ENCODE measurements at places on chromosomes 12 and 14.

- no peak for DNase-seq
These were observed 183.1 kb downstream of the TMEM121 start for GRCh38 chr14:105709281-105710118.

- DNase-seq: no peak
These were observed 27.0 kb upstream of the SLC2A14 start for GRCh38 chr12:7899755-7900154.

DNA sequence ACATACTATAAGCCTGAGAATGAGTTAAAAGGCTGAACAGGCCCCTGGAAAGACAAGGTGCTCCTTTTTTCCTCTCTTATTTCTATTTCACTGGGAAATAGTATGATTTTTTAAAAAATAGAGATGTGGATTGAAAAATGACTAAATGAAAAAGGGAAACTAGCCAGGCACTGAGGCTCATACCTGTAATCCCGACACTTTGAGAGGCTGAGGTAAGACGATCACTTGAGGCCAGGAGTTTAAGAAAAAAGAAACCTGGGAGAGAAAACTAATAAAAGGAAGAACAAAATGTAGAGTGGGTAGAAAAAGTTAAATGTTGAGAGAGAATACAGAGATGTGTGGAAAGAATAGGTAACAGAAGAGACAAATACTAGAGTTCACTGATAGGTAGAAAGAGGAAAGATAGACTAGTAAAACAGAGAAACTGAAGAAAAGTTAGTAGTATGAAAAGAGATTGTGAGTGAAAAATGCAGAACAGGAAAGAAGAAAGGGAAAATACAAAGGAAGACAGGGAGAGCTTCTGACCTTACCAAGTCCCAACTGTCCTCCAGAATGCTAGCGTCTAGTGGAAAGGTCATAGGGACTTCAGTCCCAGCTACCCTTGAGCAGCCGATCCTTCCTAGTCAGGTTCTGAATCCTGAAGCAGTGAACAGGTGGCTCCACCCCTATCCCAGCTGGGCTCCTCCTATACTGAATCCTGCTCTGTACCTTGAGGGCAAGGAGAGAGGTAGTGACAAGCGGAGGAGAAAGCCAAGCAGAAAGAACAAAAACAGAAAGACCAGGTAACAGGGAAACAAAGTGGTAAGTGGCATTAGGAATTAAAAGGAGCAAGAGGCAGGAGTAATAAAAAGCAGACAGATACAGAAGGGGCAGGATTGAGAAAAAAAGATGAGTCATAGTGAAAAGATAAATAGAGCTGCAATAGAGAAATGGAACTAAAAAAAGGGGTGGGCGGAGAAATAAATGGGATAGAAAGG is 7.3 kb downstream of the TMEM116 start:
- no peak for DNase-seq

DNA sequence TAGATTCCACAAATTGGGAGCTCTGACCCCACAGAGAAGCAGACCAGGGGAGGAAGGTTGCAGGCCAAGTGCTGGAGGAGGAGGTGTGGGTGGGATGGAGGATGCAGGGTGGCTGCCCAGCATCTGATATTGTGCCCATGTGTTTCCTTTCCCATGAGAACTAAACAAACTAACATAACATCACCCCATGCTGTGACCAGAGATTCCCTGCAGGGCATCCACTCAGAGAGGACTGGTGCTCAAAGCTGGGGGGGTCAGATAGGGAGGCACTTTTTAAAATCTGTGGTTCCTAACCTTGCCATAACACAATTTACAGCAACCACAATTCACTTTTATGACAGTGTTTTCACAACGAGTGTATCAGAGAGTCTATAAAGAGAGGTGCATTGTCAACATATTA is 1277.6 kb downstream of the AACS start:
- no peak for DNase-seq

DNA sequence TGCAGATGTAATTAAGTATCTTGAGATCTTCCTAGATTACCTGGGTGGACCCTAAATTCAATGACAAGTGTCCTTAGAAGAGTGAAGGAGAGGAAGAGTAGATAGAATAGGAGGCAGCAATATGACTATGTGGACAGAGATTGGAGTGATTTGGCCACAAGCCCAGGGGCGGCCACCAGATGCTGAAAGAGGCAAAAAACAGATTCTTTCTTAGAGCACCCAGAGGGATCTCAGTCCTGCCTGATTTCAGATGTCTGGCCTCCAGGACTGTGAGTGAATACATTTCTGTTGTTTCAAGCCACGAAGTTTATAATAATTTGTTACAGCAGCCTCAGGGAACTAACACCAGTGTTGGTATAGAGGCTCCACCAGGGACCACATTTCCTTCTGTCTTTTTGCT is 67.3 kb downstream of the DACT1 start:
- DNase-seq: no peak

GRCh38 chr14:42214981-42215491 is 608.4 kb downstream of the LRFN5 start:
- DNase-seq: no peak

DNA sequence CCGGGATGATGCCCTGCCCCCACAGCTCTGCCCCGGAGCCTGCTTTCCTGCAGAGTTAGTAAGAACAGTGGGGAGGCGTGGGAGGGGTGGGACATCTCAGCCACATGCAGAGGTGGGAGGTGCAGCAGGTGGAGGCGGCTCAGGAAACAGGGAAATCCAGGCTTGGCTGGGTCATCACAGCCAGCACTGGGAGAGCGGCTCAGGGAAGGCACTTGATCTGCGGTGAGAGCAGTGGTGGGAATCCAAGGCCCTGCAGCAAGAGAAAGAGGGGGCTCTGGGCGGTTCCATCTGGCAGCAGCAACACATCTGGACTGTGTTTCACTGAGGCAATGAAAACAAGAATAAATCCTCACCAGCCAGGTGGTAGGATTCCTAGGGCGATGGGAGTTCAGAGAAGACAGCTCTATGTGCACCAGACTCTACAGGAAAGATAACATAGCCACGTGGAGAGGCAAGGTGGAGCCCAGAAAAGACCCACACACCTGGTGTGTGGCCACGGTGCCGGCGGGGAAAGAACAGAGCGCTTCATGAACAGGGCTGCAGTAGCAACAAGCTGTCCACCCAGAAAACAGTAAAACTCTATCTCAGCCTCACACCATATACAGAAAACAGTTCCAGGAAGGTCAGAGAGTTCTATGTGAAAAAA is 57.6 kb downstream of the CCDC85C start:
- peak; percentile 66 for DNase-seq
